ENCODE measurements at places on chromosomes 7 and 10.

DNA sequence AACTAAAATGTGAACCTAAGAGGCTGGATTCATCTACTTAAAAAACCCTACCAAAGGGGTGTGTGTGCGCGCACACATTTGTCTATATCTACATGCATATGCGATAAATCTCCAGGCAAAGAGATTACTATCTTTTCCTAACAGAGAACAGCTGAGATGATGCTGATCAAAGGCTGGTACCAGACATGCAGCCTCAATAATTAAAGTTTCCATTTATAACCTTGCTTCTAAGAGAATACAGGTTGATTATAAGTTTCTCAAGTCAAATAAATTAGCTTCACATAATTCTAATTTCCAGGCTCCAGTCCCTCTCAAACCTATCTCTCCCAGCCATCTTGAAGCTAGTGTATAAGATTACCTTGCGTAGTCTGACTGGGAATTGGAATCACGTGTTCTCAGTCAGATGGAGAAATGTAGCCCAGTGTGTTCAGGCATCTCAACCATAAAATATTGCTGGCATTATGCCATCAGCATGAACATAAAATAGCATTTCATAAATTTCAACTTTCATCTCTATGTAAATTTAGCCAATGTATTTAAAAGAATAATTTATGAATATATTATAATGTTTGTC is 1062.0 kb downstream of the XPNPEP1 start:
- DNase-seq: no peak

GRCh38 chr7:6163402-6163801 is 109.0 kb downstream of the CYTH3 start:
- DNase-seq: no peak

DNA sequence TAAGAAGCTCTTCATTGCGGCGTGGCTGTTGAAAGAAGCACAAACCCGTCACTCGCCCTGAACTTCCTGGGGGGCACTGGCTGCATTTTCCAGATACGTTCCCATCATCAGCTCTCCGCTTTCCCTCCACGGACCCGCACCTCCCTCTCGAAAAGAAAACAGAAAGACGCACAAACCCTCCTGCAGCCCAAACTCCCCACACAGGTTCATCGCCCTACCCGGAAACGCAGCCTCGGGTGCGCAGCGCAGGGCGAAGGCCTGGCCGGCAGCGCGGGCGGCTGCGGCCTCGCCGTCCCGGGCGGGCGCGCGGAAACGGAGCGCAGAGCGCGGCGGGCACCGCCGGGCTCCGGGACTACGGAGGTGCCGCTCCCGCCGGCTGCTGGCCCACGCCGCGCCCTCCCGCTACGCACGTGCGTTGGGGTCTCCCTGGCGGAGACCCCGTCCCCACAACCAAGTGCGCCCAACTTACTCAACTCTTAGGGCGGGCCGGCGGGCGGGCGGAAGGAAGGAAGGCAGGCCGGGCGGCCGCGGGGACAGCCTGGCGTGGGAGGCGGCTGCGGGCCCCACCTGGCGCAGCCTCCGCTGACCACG is 822 bp downstream of the ZNF800 start:
- peak; percentile 31 for DNase-seq

GRCh38 chr10:4719671-4720070 is 106.3 kb upstream of the AKR1E2 start:
- DNase-seq: no peak

DNA sequence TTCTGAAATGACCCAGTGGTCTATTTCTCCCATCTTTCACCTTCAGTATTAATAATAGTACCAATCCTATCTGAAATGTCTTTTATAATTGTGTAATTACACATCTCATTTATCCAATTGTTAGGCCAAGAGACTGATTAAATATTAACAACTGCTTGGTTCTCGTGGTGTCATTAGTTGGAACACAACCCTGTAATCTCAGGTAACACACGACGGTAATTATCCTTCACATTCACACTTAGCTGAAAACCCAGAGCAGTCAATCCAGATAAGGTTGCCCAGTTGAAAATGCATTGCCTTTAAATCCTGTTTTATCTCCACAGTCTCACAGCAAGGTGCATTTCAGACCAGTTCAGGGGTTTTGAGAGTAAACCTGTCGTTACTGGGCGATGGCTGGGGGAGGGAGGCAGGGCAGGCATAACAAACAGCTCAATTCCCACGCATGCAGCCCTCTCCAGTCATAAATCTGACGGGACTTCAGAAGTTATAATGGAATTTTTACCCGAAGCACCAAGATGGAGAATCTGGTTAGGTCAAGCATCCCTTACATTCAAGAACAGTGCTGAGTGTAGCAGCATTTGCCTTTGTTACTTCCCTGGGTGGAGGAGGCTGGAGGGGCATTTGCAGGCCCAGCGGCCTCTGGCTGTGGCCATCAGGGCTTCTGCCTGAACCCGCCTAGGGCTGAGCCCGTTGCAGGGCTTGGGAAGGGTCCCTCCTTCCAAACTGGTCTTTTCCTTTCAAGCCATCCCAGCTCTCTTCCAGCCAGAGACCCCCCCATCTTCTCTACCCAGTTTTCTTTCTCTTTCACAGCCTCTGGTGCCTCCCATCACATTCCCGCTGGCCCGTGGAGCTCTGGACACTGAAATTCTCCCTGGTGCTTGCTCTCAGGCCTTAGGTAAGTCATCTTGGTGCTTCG is 201.0 kb upstream of the LYZL2 start:
- DNase-seq: no peak

GRCh38 chr10:97096261-97097083 is 89.3 kb downstream of the SLIT1 start:
- no peak for DNase-seq

DNA sequence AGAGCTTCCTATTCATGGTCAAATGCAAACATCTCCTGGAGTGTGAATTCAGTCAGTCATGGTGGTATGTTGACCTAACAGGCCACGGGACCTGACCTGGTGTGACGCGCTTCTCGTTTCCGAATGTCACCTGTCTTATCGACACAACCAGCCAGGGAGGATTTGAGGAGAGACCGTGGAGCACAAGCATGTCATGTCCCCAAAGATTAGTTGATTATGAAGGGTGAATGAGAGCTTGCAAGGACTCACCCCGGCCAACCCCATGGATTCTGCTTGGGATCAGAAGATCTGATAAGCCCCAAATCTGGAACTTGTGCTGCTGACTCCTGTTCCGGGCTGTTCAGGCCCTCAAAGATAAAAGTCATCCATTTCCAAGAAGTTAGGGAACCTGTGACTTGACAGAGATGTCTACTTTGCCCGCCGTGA is 10.5 kb downstream of the ADRA2A start:
- no peak for DNase-seq

DNA sequence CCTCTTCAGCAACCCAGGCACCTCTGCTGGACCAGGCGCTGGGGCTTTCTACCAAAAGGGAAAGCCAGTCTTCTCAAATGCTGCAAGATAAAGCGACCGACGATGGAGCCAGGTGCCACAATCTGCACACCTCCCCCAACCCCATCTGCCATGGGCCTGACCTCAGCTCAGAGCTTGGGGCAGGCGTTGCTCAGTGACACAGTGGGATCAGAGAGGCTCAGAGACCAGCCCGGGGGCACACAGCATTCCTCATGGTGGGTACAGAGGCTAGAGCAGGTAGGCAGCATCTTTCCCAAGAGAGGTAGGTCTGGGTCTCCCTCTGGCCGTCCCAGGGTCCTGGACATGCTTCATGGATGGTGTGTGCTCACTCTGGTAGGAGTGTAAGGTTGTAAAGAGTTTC is 56.3 kb downstream of the ZMIZ1 start:
- DNase-seq: no peak

DNA sequence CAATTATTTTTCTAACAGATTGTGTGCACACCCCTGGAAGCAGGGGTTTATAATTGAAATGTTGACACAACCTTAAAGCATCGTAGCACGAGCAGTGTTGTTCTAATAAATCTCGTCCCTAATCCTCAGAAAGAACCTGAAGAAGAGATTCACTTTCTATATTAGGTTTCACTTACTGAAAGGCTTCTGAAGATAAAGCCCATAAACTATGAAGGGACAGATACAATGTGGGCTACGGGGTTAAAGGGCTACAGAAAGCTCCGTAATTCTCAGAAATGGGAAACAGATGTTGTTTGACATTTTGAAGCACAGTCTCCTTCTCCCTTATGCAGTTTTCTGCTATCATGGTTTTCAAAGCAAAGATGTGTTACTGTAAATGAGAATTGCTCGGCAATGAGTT is 479.6 kb downstream of the GATA3 start:
- no peak for DNase-seq

DNA sequence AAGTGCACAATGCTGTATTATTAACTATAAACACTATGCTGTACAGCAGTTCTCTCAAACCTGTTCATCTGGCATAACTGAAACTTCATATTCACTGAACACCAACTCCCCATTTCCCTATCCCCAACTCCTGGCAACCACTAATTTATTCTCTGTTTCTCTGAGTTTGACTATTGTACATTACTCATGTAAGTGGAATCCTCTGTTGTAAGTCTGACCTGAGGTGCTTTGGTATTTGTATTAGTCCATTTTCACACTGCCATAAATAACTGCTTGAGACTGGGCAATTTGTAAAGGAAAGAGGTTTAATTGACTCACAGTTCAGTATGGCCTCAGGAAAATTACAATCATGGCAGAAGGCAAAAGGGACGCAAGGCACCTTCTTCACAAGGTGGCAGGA is 266.3 kb downstream of the PPP1R3A start:
- peak; percentile 12 for DNase-seq

DNA sequence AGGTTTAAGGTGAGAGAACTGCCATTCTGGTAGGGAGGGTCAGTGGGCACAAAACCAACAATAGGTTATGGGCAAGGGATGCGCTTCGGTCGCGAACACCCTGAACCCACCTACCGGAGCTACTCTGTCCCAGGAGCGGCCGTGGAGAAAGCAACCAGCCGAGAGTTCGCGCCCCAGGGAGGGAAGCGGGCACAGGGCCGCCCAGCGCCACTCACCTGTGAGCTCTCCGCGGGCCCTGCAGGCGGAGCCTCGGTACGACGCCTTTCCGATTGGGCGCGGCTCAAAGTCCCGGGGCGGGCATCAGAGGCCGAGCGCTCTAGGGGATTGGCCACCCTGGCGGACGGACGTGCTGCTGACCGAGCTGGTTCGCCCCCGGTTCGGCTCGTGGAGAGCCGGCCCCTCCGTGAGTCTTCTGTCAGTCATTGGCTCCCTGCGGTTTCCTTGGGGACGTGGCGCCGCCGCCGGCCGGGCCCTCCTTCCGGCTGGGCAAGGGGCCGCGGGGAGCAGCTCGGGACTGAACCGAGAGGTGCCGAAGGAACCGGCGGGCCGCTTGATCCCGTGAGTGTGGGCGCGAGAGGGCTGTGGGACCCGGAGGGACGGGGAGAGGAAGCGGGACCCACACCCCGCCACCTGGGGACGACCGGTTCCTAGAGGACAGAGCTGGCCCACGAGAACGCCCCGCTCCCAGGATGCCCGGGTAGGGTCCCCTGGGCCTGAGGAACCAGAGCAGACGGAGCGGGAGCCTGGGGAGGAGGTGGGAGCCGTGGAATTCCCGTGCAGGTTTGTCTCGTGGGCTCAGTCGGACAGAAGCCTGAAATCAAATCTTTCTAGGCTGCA is at the start of gene ENTPD7:
ENTPD7 (plus strand) TSS at position 479 of the 837 bp plus-strand sequence. CDS start 448 bp downstream, outside the sequence.
- peak; percentile 96 for DNase-seq

DNA sequence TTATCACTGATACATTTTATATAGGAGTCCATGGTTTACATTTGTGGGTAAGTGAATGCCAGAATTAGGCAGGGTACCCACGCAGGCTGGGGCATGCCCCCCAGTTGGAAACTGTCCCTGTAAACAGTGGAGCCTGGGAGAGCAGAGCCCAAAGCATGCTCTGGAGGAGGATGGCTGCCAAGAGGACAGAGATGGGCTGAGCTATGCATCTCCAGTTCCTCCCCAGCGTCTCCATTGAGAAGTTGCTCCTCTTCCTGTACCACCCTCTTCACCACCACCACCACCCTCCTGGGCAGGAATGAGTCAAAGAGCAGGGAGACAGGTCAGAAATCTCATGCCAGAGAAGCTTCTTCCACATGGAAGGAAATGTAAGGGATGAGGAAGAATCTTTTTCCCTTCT is 67.7 kb upstream of the KMT2E start:
- no peak for DNase-seq

GRCh38 chr10:116226766-116227165 is 46.2 kb downstream of the GFRA1 start:
- no peak for DNase-seq

GRCh38 chr10:6522230-6522629 is 57.8 kb downstream of the PRKCQ start:
- no peak for DNase-seq

GRCh38 chr7:69232445-69233376 is 365.6 kb upstream of the AUTS2 start:
- DNase-seq: no peak

GRCh38 chr10:2214805-2215204 is 477.5 kb upstream of the ADARB2 start:
- no peak for DNase-seq

DNA sequence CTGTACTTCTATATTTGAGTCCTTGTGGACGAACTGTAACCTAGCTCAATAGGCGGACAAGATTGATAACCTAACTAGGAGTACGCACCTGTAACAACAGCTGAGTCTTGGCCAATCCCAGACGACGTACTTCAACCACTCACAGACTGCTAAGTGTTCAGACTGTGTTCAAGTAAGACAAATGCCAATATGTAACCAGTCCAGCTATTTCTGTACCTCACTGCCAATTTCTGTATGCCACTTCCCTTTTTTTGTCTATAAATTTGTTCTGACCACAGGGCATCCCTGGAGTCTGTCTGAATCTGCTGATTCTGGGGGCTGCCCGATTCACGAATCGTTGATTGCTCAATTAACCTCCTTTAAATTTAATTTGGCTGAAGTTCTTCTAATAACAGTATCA is 32.2 kb downstream of the HACD1 start:
- no peak for DNase-seq

GRCh38 chr10:121601458-121601857 is 3.2 kb upstream of the FGFR2 start:
- no peak for DNase-seq

- no peak for DNase-seq
Observed at GRCh38 chr7:27277628-27278027, 35.0 kb downstream of the EVX1 start.

GRCh38 chr10:10824591-10825148 is 193.0 kb upstream of the CELF2 start:
- DNase-seq: peak; percentile 85

GRCh38 chr7:150911590-150912267 is 59.4 kb downstream of the AOC1 start:
- no peak for DNase-seq
